ENCODE measurements at places on chromosomes 5 and 9.

- no peak for DNase-seq
Measured at GRCh38 chr5:76177978-76178377, 94.8 kb downstream of the SV2C start.

- DNase-seq = no peak
Measured at GRCh38 chr9:119509291-119509905, 140.2 kb upstream of the BRINP1 start.

DNA sequence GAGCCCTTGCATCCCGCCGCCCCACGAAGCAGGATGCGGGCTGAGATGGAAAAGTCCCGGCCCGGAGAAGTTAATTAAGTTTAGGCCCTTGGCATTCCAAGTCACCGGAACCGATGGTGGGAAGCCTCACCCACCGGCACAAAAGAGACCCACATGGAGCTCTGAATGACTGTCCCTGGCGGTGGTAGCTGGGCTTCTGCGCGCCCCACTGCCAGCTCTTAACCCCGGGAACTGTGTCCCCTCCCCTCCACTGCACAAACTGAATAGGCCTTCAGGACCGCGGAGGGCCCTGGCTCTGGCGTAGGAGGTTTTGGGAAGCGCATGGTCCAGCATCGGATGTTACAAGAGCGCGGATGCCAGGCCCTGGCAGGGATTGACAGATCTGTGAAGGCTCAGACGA is 291.1 kb upstream of the TUT7 start:
- DNase-seq = no peak

- DNase-seq = no peak
Measured at GRCh38 chr5:111389390-111390082, 122.8 kb downstream of the STARD4 start.

- no peak for DNase-seq
Measured at GRCh38 chr9:131639769-131640437, 94.6 kb downstream of the PRRT1B start.

DNA sequence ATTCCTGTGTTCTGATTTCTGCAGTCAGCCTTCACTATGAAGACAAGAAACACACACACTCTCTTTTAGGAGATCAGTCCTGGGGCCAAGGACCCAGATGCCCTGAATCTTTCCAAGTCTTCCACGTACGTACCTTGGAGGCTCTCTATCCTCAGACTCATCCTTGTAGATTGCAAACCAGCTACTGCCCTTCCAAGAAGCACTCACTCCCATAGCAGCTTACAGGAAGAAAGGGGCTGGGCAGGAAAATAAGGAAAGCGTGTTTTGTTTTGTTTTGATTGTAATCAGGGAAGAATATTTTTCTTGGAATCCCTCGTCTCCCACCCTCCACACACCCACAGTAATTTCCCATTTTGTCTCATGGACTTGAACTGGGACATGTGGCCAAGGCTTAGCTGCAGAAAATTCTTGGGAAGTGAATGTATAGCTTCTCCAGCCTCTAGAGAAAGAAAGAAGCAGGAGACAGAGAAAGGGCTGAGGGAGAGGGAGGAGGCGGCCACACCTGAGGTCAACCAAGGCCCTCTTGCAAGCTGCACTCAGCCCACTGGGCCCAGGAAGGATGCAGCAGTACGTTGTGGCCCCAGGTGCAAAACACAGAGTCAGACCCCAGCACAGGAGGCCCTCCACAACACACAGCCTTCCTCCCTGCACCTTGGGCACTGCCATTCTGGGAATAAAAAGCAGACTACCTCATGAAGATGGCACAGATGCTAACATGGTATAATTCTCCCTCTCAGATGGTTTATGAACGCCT is 29.9 kb downstream of the IRX2 start:
- no peak for DNase-seq

GRCh38 chr5:147479949-147480348 is 29.9 kb downstream of the DPYSL3 start:
- DNase-seq = no peak

DNA sequence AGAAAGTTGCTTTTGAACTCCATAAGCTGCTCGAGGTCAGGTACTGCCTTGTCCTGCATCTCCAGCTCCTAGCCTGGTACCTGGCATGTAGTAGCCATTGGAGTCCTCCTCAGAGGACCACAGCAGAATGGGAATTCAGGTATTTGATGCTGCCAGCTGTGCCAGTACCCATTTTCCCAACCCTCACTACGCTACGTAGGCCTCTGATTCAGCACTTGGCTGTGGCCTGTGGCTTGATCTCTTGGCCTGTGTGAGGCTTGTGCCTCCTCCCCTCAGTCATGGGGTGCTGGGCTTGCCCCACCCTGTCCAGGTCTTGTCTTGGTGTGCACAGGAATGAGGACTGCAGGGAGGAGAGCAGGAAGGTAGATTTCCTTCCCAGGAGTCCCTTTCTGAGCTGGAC is 11.8 kb downstream of the OTULIN start:
- no peak for DNase-seq

DNA sequence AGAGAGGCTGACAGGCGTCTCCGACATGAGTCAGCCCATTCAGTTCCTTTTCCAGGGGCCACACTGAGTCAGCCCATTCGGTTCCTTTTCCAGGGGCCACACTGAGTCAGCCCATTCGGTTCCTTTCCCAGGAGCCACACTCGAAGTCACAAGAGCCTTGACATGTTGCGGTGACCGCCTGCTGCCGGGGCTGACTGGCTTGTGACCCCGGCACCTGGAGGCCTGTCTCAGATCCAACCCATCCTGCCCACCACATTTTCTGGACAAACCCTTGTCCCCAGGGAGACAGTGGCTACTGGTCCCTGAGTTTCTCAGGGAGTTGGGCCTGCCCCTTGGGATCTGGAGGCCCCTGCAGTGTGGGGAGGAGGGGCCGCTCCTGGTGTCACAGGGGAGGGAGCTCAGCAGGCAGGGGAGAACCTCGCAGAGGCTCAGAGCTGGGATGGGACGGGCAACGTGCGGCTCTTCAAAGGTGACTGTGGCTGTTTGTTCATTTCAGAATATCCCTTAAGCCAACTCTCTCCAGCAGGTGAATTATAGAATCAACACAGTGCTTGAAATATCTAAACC is 40.5 kb upstream of the LPCAT1 start:
- no peak for DNase-seq

DNA sequence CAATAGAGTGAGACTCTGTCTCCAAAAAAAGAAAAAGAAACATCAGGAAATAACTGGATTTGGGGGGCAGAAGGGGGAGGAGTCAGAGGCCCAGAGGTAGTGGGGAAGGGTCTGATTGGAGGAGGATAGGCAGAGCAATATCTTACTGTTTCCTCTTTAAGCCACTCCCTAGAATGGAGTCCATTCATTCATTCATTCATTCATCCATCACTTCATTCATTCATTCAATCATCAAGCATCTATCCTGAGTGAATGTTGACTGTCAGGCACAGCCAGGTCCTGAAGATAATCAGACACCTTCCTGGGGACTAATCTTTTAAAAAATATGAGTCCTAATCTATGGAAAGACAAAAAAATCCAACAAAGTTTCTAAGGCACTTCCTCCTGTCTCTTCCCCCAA is 12.9 kb downstream of the IER5L start:
- no peak for DNase-seq

GRCh38 chr5:138809391-138809790 is 56.2 kb downstream of the CTNNA1 start:
- DNase-seq = no peak

- DNase-seq = no peak
Measured at GRCh38 chr5:52767217-52767743, 20.4 kb upstream of the ITGA1 start.

DNA sequence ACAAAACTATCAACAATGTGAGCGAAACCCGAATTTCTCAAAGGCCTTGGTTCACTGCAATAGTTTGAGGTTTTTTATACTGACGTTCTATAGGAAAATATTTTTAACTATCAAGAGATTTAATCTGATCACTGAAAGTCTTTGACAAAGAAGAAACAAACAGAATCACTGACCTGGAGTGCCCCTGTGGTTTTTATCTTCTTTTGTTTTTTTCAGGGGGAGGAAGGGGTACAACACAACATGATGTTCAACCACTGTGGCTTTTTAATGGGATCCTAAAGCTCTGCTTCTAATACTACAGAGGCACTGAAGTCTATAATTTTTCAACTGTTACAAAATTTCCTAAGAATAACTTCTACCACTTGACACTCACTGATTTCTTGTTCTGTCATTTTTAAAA is 185.9 kb downstream of the AP3B1 start:
- no peak for DNase-seq

DNA sequence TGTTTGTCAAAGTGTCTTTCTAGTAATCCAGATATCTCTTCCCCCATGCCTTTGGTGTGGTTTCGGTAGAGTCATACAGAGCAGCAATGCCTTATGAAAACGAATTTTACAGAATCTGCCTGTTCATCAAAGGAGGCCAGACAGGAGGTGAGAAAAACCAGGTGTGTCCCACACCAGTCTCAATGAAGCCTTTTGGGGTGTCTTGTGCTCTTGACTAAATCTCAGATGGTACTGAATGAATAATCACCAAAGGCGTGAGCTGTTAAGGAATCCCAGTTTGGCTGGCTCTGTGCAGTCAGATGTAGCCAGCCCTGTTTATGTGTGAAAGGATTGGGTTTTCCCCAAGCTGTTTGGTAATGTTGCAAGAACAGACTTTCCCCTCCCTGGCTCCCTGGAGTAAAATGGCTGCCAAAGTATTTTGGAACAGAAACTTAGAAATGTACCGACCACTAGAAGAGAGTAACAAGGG is 70.8 kb upstream of the CDKN2B start:
- DNase-seq = no peak

GRCh38 chr5:125257057-125257972 is 510.9 kb upstream of the ZNF608 start:
- DNase-seq = no peak

GRCh38 chr9:72563806-72564205 is 42.4 kb downstream of the TMC1 start:
- no peak for DNase-seq

GRCh38 chr5:150270541-150271295 is 18.9 kb downstream of the CAMK2A start:
- DNase-seq = no peak

DNA sequence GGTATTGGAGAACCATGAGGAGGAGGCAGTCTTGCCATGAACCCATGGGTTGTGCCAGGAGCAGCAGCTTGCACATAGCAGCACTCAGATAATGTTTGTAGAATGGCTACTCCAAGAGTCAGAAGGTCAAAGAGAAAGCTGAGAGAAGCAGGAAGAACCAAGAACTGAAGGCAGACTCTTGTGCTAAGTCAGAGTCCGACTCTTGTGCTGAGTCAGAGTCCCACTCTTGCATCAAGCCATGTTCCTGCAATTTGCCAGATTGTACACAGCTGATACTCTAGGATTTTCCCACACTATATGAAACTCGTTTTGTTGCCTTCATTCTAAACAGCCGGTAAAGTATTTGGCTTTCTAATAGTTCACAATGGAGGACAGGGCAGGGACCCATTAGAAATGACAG is 26.2 kb upstream of the HSPA9 start:
- DNase-seq = no peak

GRCh38 chr9:129281506-129282145 is 103.6 kb upstream of the IER5L start:
- no peak for DNase-seq
